ENCODE measurements at places on chromosomes 5 and 9. TPM values are rescaled to one million over a fixed set of nuclear protein-coding genes. Genes with fewer than 3 reads are reported as not detected.
A peak's percentile ranks its signal among the peaks of the same experiment; 100 is the strongest.

Gene PCDHGC3
- total RNA-seq: not detected

DNA sequence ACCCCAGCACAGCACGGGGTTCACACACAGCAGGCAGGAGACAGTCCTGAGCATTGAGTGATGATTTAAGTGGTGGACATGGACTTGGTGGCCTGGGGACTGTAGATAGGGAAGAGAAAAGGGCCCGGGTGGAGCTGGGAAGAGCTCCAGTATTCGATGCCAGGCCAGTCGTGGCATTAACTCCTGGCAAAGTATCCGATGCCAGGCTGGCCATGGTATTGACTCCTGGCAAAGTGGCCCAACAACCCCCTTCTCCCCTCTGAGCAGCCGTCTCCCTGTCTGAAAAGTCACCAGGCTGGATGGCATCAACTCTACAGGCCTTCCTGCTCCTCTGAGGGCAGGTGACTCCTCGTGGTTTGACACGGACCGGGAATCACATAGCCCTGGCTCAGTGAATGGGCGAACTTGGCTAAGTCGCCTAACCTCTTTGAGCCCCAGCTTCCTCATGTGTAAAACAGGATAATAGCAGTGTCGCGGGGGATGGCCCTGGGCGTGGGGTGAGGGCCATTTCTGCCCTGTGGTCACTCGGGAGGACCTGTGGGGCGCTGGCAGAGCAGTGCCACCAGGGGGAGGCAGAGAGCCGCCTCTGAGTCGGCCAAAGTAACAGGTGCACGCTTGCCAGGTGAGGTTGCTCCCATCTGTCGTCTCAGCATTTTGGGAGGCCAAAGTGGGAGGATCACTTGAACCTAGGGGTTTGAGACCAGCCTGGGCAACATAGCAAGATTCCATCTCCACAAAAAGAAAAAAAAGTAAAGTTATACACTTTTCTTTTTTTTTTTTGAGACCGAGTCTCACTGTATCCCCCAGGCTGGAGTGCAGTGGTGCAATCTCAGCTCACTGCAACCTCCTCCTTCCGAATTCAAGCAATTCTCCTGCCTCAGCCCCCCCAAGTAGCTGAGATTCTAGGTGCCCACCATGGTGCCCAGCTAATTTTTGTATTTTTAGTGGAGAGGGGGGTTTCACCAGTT, 5.7 kb upstream of the SEC16A start:
- H3K4me1 ChIP-seq: peaks cover 7% of the 10 kb centered on the region
- no peaks in the 10 kb centered on the region for H3K27me3 ChIP-seq
- DNase-seq: peak; percentile 77
- no peak overlapping the region for H3K27ac ChIP-seq
- H3K4me3 ChIP-seq: no peak overlapping the region

DNA sequence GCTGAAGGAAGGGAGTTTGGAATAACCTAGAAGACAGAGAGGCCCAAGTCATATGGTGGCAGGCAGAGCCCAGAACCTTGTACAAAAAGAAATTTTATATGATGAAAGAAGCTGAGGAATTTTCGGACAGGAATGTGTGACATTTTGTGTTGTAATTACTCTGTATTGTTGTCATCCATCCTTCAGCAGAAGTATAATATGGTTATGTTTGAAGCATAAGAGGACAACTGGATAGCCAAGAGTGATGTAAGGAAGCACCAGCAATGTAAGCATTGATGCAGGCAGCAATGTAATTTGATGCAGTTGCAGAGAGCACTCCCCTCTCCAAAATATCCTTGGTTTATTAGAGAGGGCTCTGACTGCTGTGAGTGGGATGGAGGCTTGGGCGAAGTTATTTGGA, 19.1 kb upstream of the SNX2 start:
- no peak overlapping the region for H3K4me3 ChIP-seq
- no peak overlapping the region for H3K27ac ChIP-seq
- DNase-seq: no peak
- no peaks in the 10 kb centered on the region for H3K36me3 ChIP-seq
- peaks cover 10% of the 10 kb centered on the region for H3K4me1 ChIP-seq

GRCh38 chr5:138139781-138140090, 508 bp upstream of the NME5 start:
- H3K27ac ChIP-seq: no peak overlapping the region
- H3K36me3 ChIP-seq: no peaks in the 10 kb centered on the region
- no peak for DNase-seq
- H3K4me3 ChIP-seq: no peak overlapping the region
- peaks cover 12% of the 10 kb centered on the region for H3K27me3 ChIP-seq
- peaks cover 6% of the 10 kb centered on the region for H3K4me1 ChIP-seq

Gene CXCL14
- total RNA-seq: not detected

DNA sequence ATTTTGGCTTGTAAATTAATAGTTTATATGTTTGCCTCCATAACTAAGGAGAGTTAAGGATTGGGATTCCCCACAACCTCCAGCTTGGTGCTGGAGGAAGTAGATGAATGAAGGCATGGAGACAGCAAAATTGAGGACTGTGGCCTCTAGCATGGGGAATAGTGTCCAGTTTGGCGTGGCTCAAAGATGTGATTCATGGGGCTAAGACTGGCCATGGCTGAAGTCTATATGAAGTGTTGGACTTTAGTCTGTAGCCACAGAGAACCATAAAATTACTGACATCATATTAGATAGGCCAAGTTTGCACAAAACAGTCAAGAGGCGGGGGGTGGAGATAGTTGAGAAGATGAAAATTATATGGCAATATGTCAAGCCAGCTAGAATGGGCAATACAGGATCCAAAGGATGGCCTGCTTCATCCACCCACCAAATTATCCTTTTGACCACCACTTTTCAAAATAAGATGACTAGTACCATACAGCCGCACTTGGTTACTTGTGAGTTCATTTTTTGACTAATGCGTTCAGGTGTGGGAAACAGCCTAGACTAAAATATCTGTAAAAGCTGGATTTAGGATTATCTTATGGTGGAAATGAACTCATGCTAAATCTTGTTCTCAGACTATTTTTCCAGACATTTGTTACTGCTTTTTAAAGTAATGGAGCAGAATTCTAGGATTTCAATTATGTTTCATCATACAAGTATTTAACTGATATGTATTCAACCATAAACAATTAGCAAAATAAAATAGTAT, 40.2 kb downstream of the ZNF474 start:
- no peaks in the 10 kb centered on the region for H3K36me3 ChIP-seq

- peaks cover 2% of the 10 kb centered on the region for H3K36me3 ChIP-seq
- peak overlapping the region; percentile 27 for H3K27ac ChIP-seq
- H3K27me3 ChIP-seq: no peaks in the 10 kb centered on the region
- no peak for DNase-seq
- H3K4me3 ChIP-seq: no peak overlapping the region
These were observed 60.9 kb downstream of the ANKRD55 start for GRCh38 chr5:56172241-56172640.

Gene PCDHGA5
- total RNA-seq: not detected

Gene ACOT12
- not detected for total RNA-seq

Gene FAM151B
- total RNA-seq: 0.52 TPM

DNA sequence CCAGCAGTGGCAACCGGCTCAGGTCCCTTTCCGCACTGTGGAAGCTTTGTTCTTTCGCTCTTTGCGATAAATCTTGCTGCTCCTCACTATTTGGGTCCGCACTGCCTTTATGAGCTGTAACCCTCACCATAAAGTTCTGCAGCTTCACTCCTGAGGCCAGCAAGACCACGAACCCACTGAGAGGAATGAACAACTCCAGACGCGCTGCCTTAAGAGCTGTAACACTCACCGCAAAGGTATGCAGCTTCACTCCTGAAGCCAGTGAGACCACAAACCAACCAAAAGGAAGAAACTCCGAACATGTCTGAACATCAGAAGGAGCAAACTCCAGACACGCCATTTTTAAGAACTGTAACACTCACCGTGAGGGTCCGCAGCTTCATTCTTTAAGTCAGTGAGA, 103.5 kb downstream of the GLIS3 start:
- no peak for DNase-seq
- H3K27ac ChIP-seq: no peak overlapping the region
- peaks cover 5% of the 10 kb centered on the region for H3K27me3 ChIP-seq
- no peak overlapping the region for H3K4me3 ChIP-seq
- no peaks in the 10 kb centered on the region for H3K4me1 ChIP-seq
- peaks cover 1% of the 10 kb centered on the region for H3K36me3 ChIP-seq

Gene RLN2
- 2.0 TPM for total RNA-seq

Gene JAKMIP2
- total RNA-seq: 5.3 TPM

DNA sequence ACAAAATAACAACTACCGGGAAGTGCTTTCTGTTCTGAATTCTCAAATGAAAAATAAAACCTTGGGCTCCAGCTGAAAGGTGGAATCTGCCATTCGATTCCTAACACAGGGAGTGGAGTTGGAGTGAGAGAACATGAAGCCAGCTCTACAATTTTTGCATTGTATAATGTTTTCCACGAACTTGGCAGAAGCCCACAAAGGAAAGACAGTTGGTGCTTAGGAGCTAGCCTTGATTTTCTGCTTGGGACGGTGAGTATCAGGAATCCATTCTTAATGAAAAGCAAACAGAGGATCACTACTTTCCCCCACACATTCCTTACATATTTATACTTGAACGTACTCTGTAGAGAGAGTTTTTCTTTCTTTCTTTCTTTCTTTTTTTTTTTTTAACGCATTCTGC, 74.2 kb upstream of the FBXL7 start:
- no peak for DNase-seq
- no peaks in the 10 kb centered on the region for H3K4me1 ChIP-seq
- no peaks in the 10 kb centered on the region for H3K27me3 ChIP-seq
- H3K4me3 ChIP-seq: no peak overlapping the region
- H3K27ac ChIP-seq: no peak overlapping the region

GRCh38 chr5:138829341-138829740, 45.8 kb downstream of the LRRTM2 start:
- no peaks in the 10 kb centered on the region for H3K36me3 ChIP-seq
- no peak overlapping the region for H3K27ac ChIP-seq
- H3K4me1 ChIP-seq: peaks cover 2% of the 10 kb centered on the region
- H3K4me3 ChIP-seq: no peak overlapping the region

DNA sequence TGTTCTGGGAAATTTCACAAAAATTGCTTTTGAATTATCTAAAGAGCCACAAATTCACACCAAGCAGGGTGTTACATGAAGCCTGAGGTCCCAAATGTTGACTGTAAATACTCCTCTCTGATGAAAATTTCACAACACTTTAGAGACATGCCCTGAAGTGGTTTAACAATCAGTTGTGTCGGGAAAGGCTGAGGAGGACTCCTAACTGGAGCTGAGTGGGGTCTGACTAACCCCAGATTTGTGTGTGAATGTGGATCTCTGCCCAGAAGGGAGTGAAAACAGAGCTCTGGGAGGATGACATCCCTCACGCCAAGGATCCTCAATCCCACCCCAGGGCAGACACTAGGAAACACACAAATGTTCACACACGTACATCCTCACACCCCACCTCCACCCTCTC, 31.1 kb upstream of the GRXCR2 start:
- DNase-seq: no peak
- H3K27me3 ChIP-seq: peaks cover 22% of the 10 kb centered on the region
- no peak overlapping the region for H3K27ac ChIP-seq
- H3K36me3 ChIP-seq: no peaks in the 10 kb centered on the region
- no peaks in the 10 kb centered on the region for H3K4me1 ChIP-seq

- no peaks in the 10 kb centered on the region for H3K36me3 ChIP-seq
- no peaks in the 10 kb centered on the region for H3K27me3 ChIP-seq
- no peak overlapping the region for H3K27ac ChIP-seq
- peaks cover 15% of the 10 kb centered on the region for H3K4me1 ChIP-seq
- no peak for DNase-seq
These were observed 16.5 kb downstream of the AQP3 start for GRCh38 chr9:33430942-33431341.

DNA sequence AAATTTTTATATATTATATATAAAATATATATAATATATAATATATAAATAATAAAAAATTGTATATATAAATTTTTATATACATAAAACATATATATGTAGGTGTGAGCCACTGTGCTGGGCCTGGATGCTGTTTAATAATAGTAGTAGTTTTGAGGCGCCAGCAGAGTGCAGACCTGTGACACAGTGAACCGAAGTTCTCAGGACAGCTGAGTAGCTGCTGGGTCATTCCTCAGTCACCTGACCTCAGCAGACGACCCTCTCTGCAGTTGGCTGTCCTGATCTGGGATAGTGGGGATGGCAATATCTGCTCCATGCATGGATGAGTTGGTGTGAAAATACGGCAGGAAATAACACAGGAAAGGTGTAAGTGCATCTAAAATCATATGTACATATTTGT, 3.3 kb upstream of the SNX18 start:
- H3K36me3 ChIP-seq: peaks cover 5% of the 10 kb centered on the region
- H3K4me1 ChIP-seq: peaks cover 14% of the 10 kb centered on the region
- H3K4me3 ChIP-seq: no peak overlapping the region

GRCh38 chr5:161421067-161421466, 125.5 kb downstream of the GABRB2 start:
- no peak overlapping the region for H3K27ac ChIP-seq
- H3K4me3 ChIP-seq: no peak overlapping the region
- H3K27me3 ChIP-seq: no peaks in the 10 kb centered on the region
- no peaks in the 10 kb centered on the region for H3K36me3 ChIP-seq
- DNase-seq: no peak
- H3K4me1 ChIP-seq: no peaks in the 10 kb centered on the region

- no peak overlapping the region for H3K4me3 ChIP-seq
- H3K36me3 ChIP-seq: peaks cover 2% of the 10 kb centered on the region
- peaks cover 2% of the 10 kb centered on the region for H3K4me1 ChIP-seq
- DNase-seq: no peak
- H3K27me3 ChIP-seq: peaks cover 10% of the 10 kb centered on the region
These were observed 120.6 kb downstream of the HMHB1 start for GRCh38 chr5:143932584-143932983.

- no peaks in the 10 kb centered on the region for H3K36me3 ChIP-seq
- H3K4me1 ChIP-seq: peaks cover 17% of the 10 kb centered on the region
- H3K4me3 ChIP-seq: no peak overlapping the region
These were observed 46.8 kb upstream of the PLPP6 start for GRCh38 chr9:4615251-4615650.

Measured in activated CD4-positive, alpha-beta T cell treated with anti-CD3 and anti-CD28 coated beads, Interleukin-2, amount 10 ng/mL, durations not matched to agents 7 days and 5 days (primary cell).